Hypothalamus (tissue), 51 donors: ENCODE measurements at places on chromosomes 12 and 14.

- no peak for DNase-seq
Measured at GRCh38 chr12:104673696-104674482, 217.1 kb downstream of the CHST11 start.

DNA sequence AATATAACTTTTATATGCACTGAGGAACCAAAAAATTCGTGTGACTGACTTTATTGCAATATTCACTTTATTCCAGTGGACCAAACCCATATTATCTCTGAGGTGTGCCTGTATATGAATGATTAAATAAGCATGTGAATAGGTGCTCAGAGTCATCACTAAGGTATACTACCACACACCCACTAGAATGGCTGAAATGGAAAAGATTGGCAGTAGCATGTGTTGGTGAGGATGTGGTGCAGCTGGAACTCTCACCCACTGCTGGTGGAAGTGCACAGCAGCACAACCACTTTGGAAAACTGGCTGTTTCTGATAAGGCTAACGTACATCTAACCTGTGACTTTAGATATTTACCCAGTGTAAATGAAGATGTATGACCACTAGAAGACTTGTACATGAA, 36.8 kb downstream of the GOLGA5 start:
- DNase-seq = no peak

- no peak for DNase-seq
Measured at GRCh38 chr12:69410571-69410970, 51.0 kb downstream of the YEATS4 start.

GRCh38 chr12:114403690-114404066, 2.3 kb downstream of the TBX5 start:
- no peak for DNase-seq

GRCh38 chr14:69073429-69073828, 79.5 kb downstream of the DCAF5 start:
- DNase-seq = no peak

GRCh38 chr12:6092784-6093722, 31.4 kb downstream of the VWF start:
- DNase-seq = no peak

DNA sequence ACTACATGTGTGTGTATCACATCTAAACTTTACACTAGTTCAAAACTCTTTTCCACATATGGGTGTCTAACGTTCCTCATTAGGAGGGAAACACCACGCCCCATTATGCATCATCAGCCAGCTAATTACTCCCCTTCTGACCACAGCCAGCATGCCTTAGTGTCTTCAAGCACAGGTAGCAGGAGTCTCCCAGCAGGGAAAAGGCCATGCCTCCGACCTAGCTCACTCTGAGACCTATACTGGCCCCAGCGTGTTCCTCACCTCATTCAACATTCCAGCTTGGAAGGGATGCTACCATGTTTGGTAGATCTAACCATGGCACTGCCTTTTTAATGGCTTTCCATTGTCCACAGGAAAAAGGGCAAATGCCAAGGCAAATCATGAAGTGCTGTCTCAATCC, 66.1 kb upstream of the PRB2 start:
- no peak for DNase-seq

GRCh38 chr14:23162800-23163199, 20.7 kb downstream of the SLC7A8 start:
- no peak for DNase-seq

DNA sequence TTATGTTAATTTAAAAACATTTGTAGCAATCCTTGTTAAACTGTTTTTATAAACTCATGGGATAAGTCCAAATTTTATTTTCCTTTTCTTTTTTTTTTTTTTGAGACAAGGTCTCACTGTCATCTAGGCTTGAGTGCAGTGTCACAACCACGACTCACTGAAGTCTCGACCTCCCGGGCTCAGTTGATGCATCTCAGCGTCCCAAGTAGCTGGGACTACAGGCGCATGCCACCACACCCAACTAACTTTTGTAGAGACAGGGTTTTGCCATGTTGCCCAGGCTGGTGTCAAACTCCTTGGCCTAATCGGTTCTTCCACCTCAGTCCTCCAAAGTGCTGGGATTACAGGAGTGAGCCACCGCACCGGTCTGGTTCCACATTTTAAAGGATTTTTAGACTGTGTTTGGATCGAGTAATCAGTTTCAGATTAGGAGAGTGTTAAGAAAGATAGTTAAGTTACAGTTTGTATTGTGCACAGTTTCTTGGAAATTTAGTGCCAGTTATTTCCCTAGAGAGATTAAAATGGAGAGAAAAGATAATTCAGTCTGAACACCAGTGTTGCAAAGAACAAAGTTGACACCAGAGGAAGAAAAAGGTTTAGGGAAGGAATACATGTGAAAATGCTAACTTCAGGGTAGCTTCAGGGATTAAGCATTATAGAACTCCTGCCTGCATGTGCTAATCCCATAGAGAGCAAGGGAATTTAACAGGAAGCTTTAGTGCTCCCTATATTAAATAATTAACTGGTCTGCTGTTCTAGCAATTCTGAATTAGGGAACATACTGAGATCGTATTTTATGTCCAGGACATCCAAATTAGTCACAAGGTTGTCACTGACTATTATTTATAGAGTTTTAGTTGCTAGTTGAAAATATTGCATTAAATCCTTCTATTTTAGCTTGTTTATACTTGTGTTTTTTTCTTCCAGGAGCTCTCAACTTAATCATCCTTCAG, 10.1 kb downstream of the RAP1B start:
- DNase-seq = no peak

DNA sequence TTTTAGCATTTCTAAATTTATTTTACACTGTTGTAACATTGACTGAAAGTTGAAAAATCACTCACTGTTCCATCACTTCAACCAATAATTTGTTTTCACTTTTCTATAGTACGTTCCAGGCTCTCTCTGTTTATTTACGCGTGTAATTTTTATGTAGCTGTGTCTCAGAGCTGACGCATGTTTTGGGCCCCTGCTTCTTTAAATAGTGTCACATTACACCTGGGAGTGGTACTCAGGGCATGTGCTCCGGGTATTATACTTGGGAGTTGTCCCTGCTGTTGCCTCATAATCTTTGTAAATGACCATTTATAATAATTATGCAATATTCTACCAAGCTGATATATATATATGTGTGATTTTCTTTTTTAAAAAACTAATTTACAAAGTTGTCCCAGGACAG, 132.8 kb upstream of the CPM start:
- DNase-seq = no peak

GRCh38 chr12:70553391-70553859, 83.8 kb downstream of the PTPRB start:
- DNase-seq = no peak

DNA sequence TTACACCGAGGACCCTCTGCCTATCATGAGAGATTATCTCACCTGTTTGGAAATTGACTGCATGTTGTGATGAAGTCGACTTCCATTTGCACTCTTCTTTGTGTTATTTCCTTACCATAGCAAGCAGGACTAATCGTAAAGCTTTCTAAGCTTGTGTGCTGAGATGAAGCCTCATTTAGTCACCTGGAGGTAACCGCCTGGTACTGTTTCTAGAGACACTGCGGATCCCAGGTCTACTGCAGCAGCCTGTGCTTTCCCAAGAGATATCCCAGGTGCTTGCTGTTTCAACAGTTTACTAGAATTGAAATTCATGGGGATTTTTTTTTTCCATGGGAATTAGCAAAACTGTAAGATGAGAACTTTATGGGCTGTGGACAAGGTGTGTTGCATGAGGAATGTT, 131.8 kb downstream of the PTPRR start:
- DNase-seq = no peak

GRCh38 chr14:44316647-44317440, 190.2 kb downstream of the FSCB start:
- DNase-seq = no peak

- DNase-seq = no peak
Measured at GRCh38 chr12:116183741-116184141, 93.8 kb downstream of the MED13L start.

- DNase-seq = no peak
Measured at GRCh38 chr14:64422756-64423155, 34.6 kb downstream of the MTHFD1 start.

DNA sequence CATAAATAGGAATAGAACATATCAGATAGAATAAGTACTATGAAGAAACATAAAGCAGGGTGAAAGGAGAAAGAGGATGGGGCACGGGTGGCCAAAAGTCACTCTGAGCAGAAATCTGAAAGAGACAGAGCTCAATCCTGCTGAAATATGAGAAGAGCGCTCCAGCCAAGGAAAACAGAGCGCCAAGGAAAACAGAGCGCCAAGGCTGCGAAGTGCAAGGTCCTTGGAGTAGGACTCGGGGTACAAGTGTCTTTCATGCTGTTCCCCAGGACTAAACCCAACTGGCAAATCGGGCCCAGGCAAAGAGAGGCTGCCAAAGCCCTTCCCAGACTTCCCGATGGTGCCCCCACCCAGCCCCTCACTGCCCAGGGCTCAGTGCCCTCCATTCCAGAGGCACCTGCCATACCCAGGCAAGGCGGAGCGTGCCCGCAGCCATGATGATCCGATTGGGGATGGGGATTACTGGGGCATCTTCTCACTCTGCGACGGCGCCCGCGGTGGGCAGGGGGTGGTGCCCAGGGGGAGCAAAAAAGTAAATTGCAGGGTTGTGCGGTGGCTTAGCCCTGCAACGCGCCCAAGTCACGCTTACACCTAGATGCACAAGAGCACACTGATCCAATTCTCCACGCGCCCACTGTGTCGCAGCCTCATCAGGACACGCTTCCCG, 1.7 kb downstream of the LTBP2 start:
- no peak for DNase-seq

- DNase-seq = no peak
Measured at GRCh38 chr14:79951572-79951971, 259.7 kb downstream of the DIO2 start.

GRCh38 chr12:103697971-103698751, 111.1 kb downstream of the STAB2 start:
- no peak for DNase-seq

- no peak for DNase-seq
Measured at GRCh38 chr12:117051380-117051779, 47.8 kb downstream of the TESC start.

GRCh38 chr14:50045837-50046236, 70.5 kb downstream of the VCPKMT start:
- no peak for DNase-seq

DNA sequence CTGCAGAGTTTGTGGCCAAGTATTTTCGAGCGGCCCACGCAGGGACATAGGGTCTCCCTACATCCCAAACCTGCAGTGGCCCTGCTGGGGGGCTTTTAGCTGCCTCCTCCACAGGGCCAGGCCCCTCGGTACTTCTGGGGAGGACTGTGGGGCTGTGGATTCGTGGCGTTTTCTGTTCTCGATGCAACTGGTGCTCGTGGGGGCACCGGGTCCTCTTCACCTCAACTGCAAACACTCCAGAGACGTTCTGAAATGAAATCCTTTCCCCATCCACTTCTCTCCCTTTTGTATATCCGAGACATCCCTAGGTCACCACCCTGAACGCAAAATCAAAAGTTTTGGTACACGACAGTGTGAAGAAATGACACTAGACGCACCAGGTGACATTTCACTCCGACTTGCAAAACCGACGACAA, 2.3 kb downstream of the RFX4 start:
- DNase-seq = no peak

- DNase-seq = no peak
Measured at GRCh38 chr12:46548605-46549071, 176.1 kb upstream of the SLC38A2 start.

- DNase-seq = no peak
Measured at GRCh38 chr14:48582938-48583337, 907.5 kb upstream of the MDGA2 start.

DNA sequence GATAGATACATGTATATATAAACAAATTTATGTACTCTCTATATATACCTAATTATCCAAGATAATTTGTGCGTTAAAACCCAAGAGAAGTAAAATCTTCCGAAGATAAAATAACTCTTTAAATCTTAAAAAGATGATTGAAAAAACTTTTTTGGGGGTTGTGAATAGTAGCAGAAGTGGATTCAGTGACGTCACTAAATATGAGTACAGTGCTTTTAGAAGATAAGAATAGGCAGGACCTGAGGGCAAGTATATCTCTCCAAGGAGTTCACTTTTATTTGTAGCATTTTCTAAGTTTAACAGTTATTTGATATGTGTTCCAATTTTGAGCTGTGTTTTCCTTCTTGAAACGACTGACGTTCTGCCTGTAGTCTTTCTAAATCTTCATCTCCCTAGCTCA, 319.8 kb downstream of the PPFIA2 start:
- DNase-seq = no peak

- DNase-seq = no peak
Measured at GRCh38 chr14:71362920-71363584, 455.8 kb downstream of the PCNX1 start.

- no peak for DNase-seq
Measured at GRCh38 chr14:21852775-21853174, 179.2 kb upstream of the OR4E1 start.

DNA sequence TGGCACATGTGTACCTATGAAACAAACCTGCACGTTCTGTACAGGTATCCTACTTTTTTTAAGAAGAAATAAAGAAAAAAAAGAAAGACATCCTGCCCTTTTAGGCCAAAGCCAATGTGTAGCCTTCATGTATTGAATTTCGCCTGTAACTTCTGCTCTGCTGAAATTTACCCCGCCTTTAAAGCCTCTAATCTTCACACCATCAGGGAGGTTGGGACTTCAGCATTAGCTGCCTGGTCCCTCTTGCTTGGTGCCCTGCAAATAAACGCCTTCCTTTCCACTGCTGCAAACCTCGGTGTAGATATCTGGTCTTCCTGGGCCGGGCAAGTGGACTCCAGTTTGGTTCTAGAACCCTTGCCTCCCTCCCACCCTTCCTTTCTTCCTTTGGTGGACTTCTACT, 2.6 kb upstream of the KRT71 start:
- DNase-seq = no peak

- no peak for DNase-seq
Measured at GRCh38 chr14:76323331-76324050, 52.4 kb upstream of the ESRRB start.

DNA sequence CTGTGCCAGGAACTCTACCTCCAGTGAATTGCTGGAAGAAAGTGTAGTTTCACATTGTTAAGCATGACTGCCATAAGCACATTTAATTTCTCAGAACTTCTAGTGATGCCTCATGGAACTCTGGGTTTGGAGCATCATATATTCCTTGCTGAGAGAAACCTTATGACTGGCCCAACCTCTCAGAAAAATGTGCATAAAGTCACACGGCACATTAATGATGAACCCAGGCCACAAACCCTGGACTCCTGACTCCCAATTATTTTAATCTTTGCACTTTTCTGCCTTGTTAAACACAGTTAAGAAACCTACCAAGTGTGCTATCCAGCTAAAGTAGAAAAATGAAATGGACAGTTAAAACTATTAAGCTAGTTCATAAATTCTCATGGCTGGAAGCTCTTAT, 5.6 kb downstream of the TCP11L2 start:
- no peak for DNase-seq

DNA sequence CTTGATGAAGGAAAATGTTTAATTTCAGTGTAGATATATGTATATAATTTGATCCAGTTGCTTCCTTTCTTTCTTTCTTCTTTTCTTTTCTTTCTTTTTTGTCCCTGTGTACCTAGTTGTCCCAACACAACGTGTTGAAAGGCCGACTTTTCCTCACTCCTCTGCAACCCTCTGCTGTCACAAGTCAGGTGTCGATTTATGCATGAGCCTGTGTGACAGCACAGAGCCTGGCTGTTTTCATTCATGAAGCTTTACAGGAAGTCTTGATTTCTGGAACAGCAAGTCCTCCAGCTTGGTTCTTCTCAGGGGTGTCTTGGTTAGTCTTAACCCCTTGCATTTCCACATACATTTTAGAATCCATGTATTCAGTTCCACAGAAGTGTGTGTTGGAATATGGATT, 88.1 kb downstream of the PPP2R5C start:
- DNase-seq = no peak
